Upper lobe of left lung (tissue), 6 donors: ENCODE measurements at places on chromosomes 1 and 21.

- DNase-seq = no peak
Observed at GRCh38 chr1:230626232-230626631, 16.0 kb upstream of the COG2 start.

GRCh38 chr21:35925497-35925896 is 134.8 kb downstream of the SETD4 start:
- DNase-seq = no peak

DNA sequence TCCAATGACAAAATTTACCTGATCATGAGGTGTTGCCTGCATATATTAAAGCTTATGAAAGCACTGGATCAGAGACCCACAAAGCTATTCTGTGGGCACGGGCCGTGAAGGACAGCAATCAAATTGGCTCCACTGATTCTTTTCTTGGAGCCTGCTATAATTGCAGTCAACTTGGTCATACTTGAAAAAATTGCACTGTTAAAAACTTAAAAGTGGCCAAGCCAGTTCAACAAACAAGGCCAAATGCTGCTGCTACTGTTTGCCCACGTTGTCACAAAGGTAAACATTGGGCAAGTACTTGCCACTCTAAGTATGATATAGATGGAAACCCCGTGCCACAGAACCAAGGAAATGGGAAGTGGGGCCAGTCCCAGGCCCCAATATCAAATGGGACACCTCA is 37.8 kb downstream of the CYP4A11 start:
- peak; percentile 50 for DNase-seq

GRCh38 chr1:14791654-14792053 is 193.2 kb downstream of the KAZN start:
- DNase-seq = peak; percentile 38

DNA sequence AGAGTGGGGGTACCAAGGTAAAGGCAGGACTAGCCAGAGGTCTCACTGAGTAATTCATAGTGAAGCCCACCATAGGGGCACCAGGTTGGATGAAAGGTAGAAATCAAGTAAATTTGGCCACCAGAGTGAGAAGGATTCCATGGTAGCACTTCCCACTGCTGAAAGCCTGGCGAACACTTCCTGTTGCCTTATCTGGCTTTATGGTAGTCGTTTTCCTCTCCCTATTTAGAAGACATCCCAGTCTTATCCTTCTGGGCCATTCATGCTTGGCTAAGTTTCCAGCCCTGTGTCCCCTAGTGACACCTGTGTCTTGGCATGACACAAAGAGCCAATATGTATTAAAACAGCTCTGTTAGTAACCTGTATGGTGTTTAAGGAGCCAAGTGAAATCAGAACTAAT is 74.3 kb upstream of the SIPA1L2 start:
- no peak for DNase-seq

DNA sequence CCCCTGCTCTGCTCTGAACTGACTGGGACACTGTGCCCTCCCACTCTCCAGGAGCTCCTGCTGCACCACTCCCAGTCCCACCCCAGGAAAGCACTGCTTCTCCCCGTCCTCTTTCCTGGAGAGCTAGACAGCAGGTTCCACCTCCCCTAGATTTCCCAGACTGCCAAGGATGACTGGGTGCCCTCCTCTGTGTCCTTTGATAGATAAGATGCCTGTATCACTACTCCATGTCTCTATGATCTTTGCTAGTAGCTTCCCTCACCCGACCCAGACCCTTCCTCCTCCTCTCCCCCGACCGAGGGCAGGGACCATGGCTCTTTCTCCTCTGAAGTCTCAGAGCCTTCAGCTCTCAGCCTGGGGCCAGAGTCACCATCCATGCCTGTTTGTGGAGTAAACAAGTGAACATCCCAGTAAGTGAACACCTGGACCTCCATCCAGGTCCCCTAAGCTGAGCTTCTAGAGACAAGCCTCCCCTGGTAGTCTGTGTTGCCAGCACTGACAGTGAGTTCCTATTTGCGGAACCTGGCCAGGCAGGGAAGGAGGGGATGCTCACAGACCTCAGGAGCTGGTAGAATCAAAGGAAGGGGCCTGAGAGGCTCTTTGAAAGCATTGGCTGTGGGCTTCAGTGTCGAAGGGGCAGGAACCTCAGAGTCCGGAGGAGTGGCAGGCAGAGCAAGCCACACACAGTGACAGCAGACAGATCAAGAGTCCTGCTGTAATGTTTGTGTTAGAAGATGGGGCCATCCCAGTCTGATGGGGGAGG is 104.0 kb downstream of the PAX7 start:
- DNase-seq = no peak

GRCh38 chr21:38699048-38699447 is 106.7 kb upstream of the ETS2 start:
- no peak for DNase-seq

DNA sequence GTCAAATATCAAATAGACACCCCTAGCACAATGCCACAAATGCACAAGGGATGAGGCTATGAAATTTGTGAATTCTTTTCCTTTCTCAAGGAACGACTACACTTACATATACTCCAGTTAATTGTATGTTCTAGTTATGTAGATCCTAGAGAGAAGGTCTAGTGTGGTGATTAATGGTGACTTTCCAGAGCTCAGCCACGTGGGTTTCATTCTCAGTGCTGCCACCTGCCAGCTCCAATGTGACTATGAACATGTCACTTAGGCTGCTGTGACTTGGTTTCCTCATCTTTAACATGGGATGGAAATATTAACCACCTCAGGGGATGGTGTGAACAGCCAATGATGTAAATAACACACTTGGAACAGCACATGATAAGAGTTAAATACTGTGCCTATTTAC is 138.3 kb downstream of the APP start:
- DNase-seq = no peak

DNA sequence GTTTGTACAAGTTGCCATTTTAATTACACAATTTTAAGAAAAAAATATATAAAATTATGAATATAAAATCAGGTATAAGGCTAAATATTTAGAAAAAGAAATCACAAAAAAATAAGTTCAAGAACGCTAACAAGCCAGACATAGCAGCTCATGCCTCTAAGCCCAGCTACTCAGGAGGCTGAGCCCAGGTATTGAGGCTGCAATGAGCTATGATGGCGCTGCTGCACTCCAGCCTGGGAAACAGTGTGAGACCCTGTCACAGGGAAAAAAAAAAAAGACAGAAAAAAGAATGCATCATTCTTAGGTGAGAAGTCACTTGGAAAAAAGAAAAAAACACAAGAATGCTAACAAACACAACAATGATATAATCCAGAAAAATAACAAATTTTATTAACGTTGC is 112.3 kb upstream of the PRDX6 start:
- DNase-seq = no peak

DNA sequence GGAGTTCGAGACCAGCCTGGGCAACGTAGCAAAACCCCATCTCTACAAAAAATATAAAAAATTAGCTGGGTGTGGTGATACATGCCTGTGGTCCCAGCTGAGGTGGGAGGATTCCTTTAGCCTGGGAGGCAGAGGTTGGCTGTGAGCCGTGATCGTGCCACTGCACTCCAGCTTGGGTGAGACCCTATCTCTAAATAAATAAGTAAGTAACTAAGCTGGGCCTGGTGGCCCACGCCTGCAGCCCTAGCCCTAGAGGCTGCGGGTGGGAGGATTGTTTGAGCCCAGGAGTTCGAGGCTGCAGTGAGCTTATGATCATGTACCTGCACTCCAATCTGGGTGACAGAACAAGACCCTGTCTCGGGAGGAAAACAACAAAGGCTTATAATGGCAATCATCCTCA is 4.6 kb downstream of the CLIC4 start:
- no peak for DNase-seq

DNA sequence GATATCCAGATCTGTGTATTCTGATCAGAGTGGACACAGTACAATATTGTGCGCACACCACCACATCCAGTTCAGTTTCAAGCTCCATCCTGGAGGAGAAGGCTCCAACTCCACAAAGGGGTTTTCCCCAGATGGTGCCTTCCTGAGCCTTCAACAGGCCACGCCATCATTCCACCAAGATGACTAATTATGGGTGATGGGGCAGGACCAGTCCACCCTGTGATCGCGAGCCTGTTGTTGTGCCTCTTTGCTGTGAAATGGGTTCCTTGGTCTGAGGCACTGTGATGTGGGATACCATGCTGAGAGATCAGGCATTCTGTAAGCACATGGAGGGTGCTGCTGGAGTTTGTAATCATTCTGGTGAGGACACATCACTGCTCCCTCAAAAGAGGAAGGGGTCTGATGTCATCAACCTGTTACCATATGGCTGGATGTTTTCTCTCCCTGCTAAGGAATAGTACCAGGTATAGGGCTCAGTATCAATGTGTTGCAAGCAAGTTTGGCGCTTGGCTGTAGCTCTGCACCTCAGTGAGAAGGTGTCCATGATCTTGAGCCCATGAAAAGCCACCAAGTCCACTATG is 6.7 kb upstream of the SH2D2A start:
- DNase-seq = no peak

DNA sequence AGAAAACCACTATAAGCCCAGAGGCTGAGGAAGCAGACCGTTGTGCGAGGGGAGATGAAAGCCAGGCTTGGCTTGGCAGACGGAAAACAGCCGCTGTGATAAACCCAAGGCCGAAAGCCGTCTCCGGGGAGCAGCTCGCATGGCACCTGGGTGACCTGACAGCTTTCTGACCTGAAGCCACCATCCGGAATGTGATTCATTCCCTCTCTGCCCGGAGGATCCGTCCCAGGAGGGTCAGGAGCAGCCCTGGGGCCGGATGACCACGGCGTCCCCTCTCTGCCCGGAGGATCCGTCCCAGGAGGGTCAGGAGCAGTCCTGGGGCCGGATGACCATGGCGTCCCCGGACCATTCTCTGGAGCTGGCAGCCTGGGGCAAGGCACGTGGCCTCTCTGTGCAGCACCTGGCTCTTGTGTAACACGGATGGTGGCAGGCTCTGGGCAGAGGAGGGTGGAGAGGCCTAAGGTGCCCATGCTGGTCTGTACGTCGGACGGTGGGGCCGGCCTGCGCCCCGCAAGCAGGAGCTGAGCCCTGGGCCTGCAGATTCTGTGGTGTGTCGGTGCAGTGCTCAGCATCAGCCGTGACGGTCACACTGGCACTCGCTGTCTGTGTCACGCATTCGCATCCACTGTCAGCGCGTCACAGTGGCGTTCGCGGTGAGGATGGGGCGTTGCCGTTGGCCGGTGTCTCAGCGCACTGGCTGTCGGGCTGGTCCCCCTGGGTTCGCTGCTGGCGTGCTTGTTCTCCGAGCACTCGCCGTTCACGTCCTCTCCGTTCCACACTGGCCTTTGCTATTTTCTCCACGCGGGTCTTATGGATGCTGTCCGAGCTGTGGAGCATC is 50.3 kb downstream of the SLX9 start:
- peak; percentile 77 for DNase-seq

DNA sequence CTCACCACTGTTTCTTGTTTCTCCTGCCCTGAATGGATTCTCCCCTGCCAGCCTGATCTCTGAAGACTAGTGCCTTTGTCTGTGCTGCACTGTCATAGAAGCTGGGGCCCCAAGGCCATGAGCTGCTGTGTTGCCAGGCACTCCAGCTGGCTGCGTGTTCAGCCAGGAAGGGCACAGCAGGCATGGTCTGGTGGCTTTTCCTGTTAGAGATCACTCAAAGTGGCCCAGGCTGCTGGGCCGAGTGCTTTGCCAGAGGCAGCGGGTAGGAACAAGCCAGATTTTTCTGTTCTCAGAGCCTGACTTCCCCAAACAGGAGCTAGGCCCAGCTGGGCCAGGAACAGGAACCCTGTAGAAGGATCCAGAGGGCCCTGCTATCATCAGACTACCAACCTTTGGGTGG is 5.2 kb downstream of the ADPRS start:
- no peak for DNase-seq

GRCh38 chr1:84143796-84144565 is at the start of gene PRKACB:
TSS of gene PRKACB (plus strand) at chr1:84144271. CDS start at chr1:84144362, 91 bp downstream.
- no peak for DNase-seq

- DNase-seq = no peak
Observed at GRCh38 chr1:2415801-2416208, 3.4 kb upstream of the PEX10 start.

DNA sequence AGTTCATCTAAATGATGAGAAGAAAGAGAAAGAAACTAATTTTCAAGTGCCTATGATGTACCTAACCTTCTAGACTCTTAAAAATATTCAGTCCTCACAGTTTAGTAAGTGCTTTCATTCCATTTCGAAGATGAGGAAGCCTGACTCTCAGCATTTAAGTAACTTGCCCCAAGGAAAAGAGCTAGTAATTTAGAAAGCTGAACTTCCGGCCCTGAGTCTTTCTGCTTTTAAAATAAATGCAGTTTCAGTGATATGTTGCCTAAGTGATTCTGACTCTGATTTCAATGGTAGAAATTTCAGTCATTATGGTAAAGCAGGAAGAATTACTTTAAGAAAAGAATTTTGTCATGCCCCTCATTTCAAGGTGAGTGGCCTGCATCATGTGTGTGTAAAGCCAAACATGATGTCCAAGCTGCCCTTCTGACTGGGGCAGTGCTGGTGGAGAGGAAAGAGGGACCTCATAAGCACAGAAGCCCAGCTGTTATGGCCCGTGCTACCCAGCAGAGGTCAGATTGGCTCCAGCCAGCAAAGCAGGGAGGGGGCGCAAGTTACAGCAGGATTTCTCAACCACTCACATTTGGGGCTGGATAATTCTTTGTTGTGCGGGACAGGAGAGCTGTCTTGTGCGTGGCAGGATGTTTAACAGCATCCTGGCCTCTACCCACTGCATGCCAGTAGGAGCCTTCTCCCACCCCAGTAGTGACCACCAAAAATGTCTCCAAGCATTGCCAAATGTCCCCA is 10.7 kb downstream of the ATP1A4 start:
- DNase-seq = no peak

- DNase-seq = no peak
Observed at GRCh38 chr1:33696962-33697361, 166.9 kb upstream of the HMGB4 start.

- DNase-seq = no peak
Observed at GRCh38 chr1:31575369-31576140, 760 bp upstream of the TINAGL1 start.

GRCh38 chr1:92551916-92552315 is 65.2 kb upstream of the GFI1 start:
- DNase-seq = no peak

DNA sequence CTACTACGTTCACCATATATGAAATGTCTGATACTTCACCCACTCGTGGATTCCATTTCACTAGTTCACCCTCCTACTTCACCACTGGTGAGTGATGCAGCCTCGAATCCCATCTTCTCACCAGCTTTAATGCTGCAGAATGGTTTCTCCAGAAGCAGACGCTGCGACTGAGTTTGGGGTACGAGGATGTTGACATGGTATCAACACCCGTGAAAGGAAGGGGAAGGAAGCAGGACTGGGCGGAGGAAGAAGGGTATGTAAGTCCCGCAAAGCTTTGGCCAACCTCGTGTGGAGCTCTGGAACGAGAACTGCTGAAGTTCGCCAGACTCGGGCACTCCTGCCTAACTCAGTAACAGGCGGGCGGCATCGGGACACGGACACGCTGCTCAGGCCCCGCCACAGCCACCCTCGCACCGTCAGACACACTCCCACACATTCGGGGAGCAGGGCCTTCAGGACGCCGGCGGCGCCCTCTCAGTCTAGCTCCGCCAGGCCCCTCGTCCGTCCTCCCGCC is 833 bp upstream of the DIP2A start:
- DNase-seq = no peak

GRCh38 chr1:64809309-64809708 is 64.4 kb downstream of the RAVER2 start:
- DNase-seq = no peak
